ENCODE measurements at places on chromosomes 3 and 15. TPM values are rescaled to one million over a fixed set of nuclear protein-coding genes. Genes with fewer than 3 reads are reported as not detected.

DNA sequence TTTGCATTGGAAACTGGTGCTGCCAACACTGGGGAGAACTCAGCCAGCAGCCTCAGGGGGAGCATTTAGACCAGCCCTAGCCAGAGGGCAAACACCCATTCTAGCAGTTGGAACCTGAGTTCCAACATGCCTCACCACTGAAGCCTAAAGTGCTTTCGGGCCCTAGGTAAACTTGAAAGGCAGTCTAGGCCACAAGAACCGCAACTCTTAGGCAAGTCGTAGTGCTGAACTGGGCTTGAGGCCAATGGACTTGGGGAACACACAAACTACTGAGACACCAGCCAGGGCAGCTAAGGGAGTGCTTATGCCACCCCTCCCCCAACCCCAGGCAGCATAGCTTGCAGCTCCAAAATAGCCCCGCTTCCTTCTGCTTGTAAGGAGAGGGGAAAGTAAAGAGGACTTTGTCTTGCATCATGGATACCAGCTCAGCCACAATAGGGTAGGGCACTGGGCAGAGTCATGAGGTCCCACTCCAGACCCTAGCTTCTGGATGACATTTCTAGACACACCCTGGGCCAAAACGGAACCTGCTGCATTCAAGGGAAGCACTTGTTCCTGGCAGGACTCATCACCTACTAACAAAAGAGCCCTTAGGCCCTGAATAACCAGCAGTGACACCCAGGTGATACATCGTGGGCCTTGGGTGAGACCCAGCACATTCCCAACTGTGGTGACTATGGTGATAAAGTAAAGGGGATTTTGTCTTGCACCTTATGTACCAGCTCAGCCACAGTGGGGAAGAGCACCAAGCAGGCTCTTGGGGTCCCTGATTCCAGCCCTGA lies 37.3 kb upstream of the TEX9 start:
- no peak for DNase-seq

DNA sequence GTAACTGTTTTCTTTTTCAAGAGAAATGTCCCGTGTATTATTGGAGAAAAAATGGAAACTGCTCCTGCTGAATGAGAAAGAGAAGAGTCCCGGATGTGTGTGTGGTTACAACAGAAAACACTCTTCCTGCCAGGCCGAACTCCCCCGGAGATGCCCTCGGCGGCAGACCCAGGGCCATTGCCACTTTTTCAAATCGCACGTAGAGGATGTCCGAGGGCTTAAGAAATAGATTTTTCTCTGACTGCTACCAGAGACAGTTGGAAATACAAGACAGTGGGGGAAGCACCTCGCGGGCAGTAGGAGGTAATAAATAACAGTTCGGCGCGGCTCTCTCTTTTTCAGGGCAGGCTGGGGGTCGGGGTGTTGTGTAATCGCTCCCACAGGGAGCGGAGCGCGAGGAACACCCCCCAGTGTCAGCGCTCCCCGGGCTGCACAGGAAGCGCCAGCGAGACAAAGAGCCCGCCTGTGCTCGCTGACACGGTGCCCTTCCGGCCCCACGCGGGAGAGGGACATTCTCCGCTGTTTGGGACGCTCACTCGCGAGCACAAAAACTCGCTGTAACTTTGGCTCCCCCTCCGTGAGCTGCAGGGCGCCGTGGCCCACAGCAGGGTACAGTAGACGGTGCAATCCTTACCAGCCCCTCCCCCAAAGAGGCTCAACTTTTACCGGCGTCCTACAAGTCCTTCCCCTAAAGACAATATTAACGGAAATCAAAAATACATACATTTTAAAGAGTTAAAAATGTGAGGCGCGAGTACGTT lies 1.1 kb downstream of the VGLL4 start:
- DNase-seq, result peak; percentile 59

DNA sequence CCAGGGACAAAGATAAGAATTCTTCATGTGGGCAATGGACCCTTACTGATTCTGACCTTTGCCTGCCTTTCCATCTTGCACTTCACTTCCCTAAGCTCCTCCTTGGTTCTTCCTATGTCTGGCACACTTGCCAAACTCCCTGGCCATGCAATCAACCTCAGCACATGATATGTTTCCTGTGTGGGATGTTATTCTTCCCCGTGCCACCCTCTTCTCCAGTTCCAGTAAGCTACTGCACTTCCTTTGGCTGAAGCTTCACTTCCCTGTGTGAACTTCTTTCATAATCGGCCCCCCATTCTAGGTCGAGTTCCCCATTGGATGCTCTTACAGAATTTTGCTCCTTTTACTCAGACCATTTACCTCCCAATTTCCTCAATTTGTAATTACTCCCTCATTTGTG lies 10.7 kb upstream of the TASOR start:
- no peak for DNase-seq

LRRIQ4 gene
- polyA plus RNA-seq, result 0.14 TPM

PLCH1 gene
- polyA plus RNA-seq, result 5.8 TPM

- no peak for DNase-seq
Observed at GRCh38 chr3:147497286-147497685, 88.1 kb downstream of the ZIC1 start.

- no peak for DNase-seq
Observed at GRCh38 chr15:46636206-46636605, 1001.4 kb downstream of the SQOR start.

DUOXA2 gene
- 0.05 TPM for polyA plus RNA-seq

DNA sequence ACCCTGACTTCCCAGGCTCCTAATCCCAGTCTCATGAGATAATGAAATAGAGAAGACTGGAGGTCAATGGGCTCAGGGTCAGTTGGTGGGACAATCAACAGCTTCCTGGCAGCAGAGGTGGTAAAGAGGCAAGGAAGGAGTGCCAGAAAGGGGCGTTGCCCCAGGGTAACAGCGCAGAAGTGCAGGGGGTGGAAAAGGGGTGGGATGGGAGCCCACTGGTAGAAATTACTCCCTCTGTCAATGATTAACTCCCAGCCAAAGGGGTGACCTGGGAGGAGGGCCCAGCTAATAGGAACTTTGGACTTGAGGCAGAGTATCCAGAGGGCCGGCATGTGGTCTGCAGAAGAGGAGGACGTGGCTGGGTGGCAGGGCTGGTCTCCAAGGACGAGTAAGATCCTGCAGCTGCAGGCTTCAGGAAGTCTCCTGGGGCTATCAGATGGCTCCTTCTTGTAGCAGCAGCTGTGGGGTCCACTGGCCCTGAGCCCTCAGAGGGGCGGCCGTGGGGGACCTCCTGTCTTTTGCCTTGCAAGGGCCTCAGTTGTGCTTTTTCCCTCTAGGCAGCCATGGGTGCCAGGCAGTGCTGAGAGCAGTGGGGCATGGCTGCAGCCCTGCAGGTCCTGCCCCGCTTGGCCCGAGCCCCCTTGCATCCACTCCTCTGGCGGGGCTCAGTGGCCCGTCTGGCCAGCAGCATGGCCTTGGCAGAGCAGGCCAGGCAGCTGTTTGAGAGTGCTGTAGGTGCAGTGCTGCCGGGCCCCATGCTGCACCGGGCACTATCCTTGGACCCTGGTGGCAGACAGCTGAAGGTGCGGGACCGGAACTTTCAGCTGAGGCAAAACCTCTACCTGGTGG lies 2.3 kb downstream of the GLYCTK start:
- DNase-seq, result no peak

DNA sequence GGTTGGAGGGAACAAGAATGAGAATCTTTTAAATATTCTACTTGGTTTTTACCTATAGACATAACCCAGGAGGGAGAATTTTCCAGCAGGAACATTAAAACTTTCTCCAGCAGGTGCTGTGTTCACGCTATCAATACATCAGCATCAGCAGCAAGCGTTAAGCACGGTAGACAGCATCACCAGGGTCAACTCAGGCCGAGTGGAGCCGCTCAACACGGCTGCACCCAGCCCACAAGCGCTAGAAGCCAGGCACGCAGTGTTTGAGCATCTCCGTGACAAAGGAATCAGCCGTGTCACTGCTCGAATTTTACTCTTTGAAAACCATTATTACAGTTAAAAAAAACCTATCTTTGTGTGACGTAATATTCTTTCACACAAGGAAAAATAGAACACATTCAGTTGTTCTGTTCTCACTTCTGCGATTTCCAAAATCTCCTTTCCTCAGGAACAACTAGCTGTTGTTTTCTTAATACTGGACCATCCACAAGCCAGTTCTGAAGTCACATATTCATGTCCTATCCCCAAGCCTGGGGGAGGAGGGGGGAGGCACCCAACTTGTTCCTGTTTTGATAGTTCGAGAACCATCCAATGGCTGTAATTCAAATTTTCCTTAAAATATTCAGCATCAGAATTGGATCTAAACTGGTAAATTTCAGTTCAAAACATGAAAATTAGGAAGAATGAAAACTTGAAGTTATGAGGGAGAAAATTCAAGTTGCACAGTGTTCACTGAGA lies 77.9 kb downstream of the ADAMTS17 start:
- DNase-seq, result no peak

DNA sequence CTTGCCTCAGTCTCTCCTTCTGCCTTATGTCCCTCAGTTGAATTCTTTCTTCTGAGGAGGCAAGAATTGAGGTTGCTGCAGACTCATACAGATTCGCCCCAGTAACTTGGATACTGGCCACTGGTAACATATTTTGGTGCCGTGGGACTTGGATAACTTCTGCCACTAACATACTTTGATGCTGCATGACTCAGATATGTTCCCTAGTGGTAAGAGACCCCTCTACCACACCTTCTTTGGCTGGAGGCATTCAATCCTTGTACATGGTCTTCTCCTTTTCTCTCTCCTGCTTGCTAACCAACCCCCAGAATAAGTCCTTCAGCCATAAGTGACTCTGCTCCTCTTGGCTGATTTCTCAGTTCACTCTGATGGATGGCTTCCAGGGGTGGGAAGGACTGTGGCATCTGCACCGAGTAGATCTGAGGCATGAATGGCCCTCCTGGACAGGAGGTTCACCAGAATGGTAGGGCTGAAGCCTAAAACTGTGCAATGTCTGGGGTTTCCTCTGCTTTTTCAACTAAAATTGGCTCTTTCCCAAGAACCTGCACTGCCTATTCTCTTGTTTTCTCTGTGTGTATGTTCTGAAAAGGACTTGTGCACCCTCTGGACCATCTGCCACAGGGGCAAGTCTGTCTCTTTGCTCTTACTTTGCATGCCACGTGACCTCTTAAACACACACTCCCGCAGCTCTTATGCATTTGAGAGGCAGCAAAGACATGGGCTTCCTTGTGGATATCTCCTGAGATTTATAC lies 55.5 kb upstream of the FSTL1 start:
- no peak for DNase-seq

TSC22D2 gene
- 3.4 TPM for polyA plus RNA-seq
